ENCODE measurements at places on chromosomes 3 and 15.
A peak's percentile ranks its signal among the peaks of the same experiment; 100 is the strongest.

DNA sequence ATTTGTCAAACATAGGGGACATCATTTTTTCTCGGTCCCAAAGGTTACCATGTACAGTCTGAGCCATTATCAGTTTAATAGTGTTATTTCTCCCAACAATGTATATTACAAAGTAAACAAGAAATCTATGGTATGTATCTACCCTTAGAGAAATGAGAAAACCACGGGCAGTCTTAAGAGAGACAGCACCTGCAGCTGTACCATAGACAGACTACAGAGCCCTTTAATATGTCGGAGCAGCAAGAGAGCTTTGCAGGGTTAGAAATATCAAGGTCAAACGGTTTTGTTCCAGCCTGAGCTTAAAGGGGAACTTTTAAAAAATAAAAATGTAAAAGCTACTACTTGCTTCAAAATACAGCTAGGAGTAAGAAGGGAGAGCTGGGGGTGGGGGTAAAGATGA is 53.2 kb downstream of the SH3BP5 start:
- DNase-seq, result no peak

- no peak for DNase-seq
Measured at GRCh38 chr3:126567696-126568438, 9.1 kb upstream of the C3orf22 start.

DNA sequence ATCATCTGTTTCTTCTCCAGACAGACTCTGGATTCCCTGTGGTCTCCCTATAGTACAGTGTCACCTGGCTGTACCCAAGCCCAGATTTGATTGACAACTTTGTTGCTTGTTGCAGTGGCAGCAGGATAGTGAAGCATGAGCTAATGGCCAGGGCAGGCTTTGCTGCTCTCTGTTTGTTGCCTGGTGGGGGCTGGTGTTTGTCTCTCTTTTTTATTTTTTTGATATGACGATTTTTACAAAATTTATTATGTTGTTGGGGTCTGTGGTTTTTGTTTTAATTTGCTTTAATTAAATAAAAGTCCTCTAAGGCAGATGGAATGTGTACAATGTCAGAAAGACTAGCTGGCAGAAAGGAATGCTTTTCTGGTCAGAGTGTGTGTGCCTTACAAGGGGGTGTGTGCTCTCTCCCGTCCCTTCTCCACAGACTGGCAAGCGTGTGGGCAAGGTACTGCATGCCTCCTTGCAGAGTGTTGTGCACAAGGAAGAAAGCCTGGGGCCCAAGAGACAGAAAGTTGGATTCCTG is 15.2 kb upstream of the CLEC3B start:
- DNase-seq, result no peak

GRCh38 chr3:191391861-191392808 is 61.8 kb upstream of the UTS2B start:
- no peak for DNase-seq

DNA sequence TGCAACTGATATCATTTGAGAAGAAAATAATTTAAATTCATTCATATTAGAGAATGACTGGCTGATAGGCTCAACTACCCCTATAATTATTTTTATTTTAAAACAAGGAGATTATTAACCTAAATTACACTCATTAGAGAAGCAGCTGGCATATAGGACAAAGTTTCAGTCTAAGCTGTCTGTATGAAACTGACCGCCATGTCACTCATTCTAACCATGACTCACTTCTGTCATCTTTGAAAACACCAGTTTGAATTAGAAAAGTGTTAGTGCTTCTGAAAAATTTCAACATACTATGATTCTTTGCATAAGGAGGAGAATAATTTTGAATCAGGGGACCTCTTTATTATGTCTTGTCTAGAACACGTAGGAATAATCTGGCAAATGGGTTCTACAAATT is 1058.5 kb downstream of the ROBO2 start:
- no peak for DNase-seq

DNA sequence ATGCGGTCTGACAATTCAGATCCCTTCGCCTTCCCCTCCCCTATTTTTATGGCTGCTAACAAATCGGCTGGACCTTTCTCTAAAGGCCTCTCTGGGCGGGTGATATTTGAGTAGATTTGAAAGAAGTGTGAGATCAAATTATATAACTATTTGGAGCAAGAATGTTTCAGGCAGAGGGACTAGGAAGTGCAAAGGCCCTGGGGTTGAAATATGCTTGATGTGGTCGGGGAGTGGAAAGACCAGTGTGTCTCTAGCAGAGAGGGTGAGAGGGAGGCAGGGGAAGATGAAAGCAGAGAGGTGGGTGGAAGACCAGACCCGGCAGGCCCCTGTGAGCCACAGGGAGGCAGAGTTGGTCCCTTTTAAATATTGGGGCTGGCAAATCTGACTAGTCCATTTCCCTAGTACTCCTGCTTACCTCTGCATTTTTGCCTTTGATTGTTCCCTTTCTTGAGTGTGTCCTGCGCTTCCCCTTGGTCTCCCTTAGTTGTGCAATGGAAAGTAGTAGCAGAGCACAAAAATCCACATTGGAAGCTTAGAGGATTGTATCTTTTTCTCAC is 32.3 kb downstream of the SLCO3A1 start:
- DNase-seq, result no peak

DNA sequence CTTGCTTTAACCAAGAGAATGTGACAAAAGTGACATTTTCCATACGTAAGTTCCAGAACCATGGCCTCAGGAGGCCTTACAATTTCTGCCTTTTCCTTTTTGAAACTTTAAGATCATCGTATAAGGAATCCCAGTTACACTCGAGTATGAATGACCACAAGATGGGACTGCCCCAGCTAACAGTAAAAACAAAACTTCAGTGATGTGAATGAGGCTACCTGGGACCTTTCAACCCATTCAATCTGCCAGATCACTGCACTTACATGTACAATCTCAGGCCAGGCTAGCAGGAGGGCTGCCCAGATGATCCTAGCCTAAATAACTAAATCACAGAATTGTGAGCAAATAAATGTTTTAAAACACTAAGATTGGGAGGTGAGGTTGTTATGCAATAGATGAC is 328.8 kb downstream of the CNTN6 start:
- no peak for DNase-seq

DNA sequence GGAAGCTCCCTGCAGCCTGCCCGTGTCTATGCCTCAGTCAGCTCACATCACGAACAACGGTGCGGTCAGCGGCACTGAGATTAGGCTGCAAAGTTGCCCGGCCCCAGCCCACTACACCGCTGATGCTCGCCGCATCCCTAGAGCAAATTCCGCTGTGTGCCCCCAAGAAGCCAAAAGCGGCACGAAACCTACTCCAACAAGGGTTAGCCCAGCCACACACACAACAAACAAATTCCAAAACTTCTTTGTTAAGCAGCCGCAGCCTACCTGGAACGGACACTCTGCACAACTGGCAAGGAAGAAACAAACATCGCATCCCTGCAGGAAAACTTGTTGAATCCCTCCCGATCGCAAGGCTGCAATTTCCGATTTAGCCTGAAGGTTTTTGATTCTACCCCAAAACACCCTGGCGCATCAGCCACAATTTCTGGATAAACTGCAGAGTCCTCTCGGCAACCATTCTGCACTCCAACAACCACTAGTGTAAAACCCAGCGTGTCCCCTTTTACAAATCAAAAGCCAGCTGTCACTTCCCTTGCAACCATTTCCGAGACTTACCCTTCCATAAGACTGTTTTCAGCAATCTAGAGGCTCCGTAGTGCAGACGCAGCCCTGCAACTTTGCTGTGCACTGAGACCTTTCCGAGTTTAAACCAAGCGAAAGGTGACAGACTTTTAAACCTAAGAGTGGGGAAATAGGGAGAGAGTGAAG is 449 bp downstream of the ROBO1 start:
- DNase-seq, result peak; percentile 23

- no peak for DNase-seq
Measured at GRCh38 chr3:61578667-61579367, 17.4 kb downstream of the PTPRG start.

Data from right lung (tissue), 10 donors.